Activated T-helper 1 cell treated with anti-CD3 and anti-CD28 coated beads, Interleukin-12 subunit alpha, Interleukin-12 subunit beta, Interleukin-2, Interleukin-4 antibody, amounts not matched to agents 30 ng/mL and 10 ng/mL and 1 ng/mL, durations not matched to agents 14 hours and 24 hours and 36 hours (primary cell): ENCODE measurements at places on chromosomes 2 and 18.

DNA sequence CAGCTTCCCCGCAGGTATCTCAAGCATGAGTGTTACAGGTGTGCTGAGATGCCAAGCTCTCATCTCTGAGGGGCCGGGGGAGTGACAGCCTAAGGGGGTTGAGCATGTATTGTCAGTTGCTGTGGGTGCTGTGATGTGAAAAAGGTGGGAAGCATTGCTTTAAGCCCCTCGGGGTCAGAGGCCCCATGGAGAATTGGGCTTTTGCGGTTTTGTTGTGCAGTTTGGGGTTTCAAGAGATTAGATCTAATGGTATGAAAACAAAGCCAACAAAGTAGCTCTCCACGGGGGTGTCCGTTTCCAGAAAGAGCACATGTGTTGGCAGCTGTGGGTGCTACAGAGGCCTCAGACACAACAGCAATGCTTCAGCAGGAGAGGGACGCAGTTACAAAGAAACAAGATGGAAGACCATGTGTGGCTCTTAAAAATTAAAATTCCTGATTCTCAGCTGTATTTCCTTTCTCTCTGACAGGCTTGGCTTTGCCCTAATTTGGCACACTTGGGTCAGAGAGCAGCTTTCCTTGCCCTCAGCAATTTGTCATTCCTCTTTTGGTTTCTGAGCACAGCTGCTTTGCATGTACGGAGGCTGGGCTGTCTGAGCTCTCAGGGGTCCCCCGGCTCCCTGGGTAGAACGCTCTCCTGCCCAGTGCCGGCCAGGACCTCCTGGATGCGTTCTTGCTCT, 69.9 kb downstream of the TMEM247 start:
- DNase-seq = no peak

- DNase-seq = no peak
Observed at GRCh38 chr18:59263661-59264060, 9.6 kb downstream of the RAX start.

DNA sequence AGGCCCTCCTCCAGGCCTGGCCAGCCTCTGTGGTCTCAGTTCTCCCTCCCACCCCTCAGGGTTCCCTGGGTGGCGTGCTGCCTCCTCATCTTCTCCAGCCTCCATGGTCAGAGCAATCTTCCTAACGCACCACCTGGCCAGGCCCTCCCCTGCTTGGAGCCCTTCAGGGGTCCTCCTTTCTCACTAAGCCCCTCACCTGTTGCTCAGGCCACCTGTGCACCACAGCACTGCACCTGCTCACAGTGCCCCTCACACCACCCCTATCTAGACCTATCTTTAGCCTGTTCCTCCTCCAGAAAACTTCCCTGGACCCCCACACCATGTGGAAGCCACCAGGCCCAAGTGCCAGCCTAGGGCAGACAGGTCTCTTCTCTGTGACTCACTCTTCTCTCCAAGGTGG, 267.1 kb downstream of the ATAD2B start:
- DNase-seq = no peak

DNA sequence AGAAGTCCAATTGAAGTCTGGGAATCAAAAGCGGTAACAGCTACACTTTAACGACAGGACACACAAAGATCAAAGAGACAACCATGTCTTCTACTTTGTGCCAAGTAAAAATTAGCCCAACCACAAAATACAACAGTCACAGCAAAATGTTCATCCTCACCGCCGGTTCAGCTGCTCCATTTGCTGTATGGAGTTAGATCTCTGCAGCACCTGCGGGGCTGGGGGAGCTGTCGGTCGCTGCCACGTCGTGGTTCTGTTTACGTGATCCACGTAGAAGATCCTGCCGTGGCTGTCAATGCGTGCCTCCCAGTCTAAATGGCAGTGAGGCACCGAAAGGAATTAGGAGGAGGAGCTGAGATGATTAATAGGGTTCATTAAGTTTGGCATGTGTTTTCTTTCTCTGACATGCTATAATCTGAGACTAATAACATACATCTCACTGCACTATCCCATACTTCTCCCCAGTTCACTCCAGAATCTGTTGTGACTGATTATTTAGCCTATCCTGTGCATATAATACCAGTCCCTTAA, 136.5 kb upstream of the STK17B start:
- no peak for DNase-seq

- no peak for DNase-seq
Observed at GRCh38 chr18:74097803-74098202, 49.8 kb downstream of the FBXO15 start.

GRCh38 chr2:239882331-239882732, 142.8 kb downstream of the NDUFA10 start:
- peak; percentile 24 for DNase-seq

DNA sequence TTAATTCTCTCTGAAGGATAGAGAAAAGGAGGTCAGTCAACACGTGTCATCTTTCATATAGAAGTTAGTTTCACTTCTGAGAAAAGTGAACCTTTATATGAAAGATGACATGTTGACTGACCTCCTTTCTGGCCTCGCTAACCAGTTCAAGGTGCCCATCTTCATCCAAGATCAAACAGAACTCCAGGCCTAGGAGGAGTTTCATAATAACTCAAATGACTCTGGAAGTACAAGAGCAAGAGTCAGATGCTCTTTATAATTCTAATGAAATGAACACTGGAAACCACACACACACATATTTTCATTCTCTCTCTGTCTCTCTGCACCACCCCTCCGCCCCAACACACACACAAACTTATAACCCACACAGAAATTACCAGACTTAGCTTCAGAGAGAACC, 16.3 kb downstream of the ANKRD44 start:
- DNase-seq = no peak

- no peak for DNase-seq
Observed at GRCh38 chr2:236120141-236120601, 48.0 kb downstream of the GBX2 start.

DNA sequence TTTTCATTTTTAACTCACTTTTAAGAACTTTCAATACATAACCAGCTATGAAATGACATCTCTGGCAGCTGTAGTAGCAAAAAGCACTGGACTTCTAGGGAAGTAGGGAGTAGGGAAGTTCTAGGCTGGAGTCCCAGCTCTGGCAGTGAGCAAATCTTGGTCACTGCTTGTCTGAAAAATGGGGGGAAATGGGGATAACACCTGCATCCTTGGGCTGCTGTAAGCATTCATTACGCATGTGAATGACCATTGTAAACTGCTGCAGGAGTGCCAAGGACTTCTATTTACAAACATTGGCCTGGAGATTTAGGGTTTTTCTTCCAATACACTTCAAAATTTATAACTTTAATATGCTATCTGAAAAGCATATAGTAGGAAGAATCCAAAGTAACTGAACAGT, 972 bp upstream of the MPP4 start:
- DNase-seq = no peak
